ENCODE measurements at places on chromosomes 16 and 17.

GRCh38 chr17:78383725-78384471 is 5.4 kb downstream of the PGS1 start:
- no peak for DNase-seq

DNA sequence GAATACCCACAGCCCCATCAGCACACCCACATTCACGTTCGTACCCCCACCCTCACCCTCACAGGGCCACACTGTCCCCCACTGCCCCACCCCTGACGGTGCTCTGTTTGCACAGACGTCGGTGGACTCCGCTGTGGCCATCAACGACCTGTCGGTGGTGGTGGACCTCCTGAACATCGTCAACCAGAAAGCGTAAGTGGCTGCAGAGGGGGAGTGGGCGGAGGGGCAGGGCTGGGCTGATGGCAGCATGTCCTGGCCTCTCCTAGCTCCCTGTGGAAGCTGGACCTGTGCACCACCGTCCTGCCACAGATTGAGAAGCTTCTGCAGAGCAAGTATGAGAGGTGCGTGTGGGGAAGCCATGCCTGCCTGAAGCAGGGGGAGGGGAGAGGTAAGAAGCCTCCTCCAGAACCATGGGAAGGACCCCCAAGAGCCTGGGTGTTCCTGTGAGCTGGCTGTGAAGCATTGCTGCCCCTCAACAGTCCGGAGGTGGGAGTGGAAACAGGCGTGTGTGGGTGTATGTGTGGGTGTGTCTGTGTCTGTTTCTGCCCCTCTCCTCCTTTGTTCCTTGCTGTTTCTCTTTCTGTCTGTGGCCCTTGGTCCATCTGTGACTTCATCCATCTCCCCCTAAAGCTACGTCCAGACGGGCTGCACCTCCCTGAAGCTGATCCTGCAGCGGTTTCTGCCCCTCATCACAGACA is 20.3 kb downstream of the KATNB1 start:
- DNase-seq = no peak

- DNase-seq = no peak
These were observed 21.4 kb downstream of the UTS2R start for GRCh38 chr17:82392941-82393340.

GRCh38 chr17:79681628-79682261 is 49.0 kb upstream of the ENPP7 start:
- DNase-seq = no peak

DNA sequence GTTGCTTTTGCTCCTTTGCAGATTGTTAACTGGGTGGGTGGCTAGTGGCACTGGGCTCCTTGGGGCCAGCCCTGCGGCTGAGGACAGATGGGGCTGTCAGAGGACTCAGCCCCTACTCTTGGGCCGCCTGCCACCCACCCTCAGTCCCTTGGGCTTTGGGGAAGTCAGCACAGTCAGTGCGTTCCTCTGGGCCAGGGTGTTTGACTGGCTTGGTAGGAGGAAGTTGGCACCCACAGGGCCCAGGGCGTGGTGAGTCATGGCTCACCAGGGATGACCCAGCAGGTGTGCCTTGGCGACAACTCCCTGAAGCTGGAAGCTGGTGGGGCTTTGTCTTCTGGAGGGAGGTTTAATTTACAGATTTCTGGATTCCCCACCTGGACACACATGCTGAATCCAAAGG is 32.4 kb downstream of the HAPSTR1 start:
- DNase-seq = no peak

- no peak for DNase-seq
These were observed 3.0 kb upstream of the MTMR4 start for GRCh38 chr17:58517378-58517927.

GRCh38 chr16:48950184-48950583 is 331.5 kb downstream of the CBLN1 start:
- no peak for DNase-seq

- DNase-seq = no peak
These were observed 24.0 kb downstream of the CREBBP start for GRCh38 chr16:3856367-3857141.

DNA sequence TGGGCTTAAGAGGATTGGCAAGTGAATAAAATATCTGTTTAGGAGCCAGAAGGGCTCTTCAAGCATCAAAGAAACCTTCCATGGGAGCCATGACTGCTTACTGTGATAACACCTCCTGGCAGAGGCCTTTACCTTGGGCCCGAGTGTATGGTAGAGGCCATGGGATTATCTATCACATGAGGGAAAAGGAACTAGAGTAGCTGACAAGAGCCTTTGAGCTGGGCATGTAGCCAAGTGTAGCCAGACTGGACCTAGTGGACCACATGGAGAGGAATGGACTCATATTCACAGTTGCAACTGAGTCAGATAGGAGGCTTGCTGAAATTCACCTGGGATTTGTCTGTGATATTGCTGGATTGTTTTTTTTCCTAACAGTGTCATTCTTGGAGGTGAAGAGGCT is 276.0 kb upstream of the ZFHX3 start:
- no peak for DNase-seq

GRCh38 chr17:63621229-63621683 is 961 bp upstream of the MAP3K3 start:
- no peak for DNase-seq

- no peak for DNase-seq
These were observed 95.5 kb upstream of the ZNF469 start for GRCh38 chr16:88287219-88287618.

GRCh38 chr17:78675316-78675616 is 98.1 kb upstream of the DNAH17 start:
- no peak for DNase-seq

GRCh38 chr16:89358030-89359005 is 132.0 kb downstream of the ANKRD11 start:
- DNase-seq = peak; percentile 41

GRCh38 chr16:22321340-22322001 is 24.3 kb downstream of the POLR3E start:
- peak; percentile 71 for DNase-seq

GRCh38 chr17:386141-386876 is 33.7 kb upstream of the RPH3AL start:
- DNase-seq = peak; percentile 89

- DNase-seq = no peak
These were observed 81.0 kb downstream of the TMEM100 start for GRCh38 chr17:55641676-55642081.

DNA sequence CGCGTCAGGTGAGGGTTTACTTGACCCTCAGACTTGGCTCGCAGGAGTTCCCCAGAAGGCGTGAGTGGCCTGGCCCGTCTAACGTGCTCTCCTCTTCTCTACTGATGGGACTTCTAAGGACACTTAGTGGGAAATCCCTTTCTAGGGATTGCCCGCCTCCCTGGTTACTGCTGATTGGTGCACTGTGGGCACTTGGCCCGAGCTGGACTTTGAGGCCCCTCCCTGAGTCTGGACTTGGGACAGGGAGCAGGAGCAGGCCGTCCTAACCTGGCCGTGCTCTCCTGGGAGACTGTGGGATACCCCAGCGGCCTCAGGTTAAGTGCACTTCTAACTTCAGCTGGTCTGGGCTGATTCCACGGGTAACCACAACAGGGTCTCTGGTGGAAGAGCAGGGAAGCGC is 14.7 kb downstream of the IFT140 start:
- DNase-seq = no peak

GRCh38 chr17:49028271-49028670 is 31.1 kb downstream of the IGF2BP1 start:
- no peak for DNase-seq
